ENCODE measurements at places on chromosomes 4 and X. TPM values are rescaled to one million over a fixed set of nuclear protein-coding genes. Genes with fewer than 3 reads are reported as not detected.

The HMGB2 gene
- 752 TPM for total RNA-seq

The BGN gene
- total RNA-seq = not detected

The TLR2 gene
- 1.5 TPM for total RNA-seq

The MAGEA12 gene
- not detected for total RNA-seq

The RBM46 gene
- not detected for total RNA-seq

DNA sequence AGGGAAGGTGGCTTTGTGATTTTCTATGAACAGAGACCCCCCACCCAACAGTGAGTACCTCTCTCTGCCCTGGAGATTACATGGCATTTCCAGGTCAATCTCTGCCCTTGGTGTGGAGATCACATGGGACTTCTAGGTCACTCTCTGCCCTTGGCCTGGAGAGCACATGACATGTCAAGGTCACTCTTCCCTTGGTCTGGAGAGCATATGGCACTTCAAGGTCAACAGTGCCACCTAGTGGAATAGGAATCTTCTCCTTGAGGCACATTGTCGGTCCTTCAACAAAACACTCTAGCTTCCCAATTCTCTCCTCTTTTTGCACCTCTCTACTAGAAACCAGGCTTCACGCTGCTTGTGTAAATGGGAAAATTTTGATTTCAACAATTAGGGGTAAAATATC, 66.2 kb upstream of the TACR3 start:
- no peaks in the 10 kb centered on the region for H3K27me3 ChIP-seq
- no peak overlapping the region for H3K4me3 ChIP-seq
- no peak overlapping the region for H3K27ac ChIP-seq
- DNase-seq = no peak
- H3K4me1 ChIP-seq = no peaks in the 10 kb centered on the region

DNA sequence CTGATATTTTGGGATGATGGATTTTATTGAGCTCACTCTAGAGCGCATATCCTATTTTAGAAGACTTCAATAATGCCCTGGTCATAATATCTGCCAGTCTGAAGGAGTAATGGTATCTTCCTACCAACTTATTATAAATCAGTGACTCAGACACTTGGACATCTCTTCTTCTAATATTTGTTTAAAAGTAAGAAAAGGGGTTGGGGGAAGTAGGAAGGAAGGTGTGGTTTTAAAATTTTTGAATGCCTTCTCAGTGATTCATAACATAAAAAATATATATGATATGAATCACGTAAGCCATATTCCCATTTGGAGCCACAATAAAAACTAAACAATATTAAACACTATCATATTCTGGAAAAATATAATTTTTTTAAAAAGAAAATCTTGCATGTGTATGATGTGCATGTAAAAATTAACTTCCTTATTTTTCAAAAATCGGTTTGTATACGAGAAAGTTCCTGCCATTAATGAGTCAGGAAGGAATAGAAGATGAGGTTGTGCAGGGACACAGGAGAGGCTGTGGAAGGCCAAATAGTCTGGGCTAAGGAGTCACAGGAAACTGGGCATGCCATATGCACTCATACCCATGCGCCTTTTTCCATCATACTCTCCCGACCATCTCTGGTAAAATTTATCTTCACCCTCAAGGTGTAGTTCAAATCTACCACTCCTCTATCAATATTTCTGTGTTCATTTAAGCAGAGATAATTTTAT, 286.5 kb downstream of the EPHA5 start:
- no peak for DNase-seq
- no peaks in the 10 kb centered on the region for H3K36me3 ChIP-seq
- no peak overlapping the region for H3K4me3 ChIP-seq
- H3K27ac ChIP-seq = no peak overlapping the region

- H3K4me1 ChIP-seq = no peaks in the 10 kb centered on the region
- no peak for DNase-seq
- H3K27me3 ChIP-seq = peaks cover 8% of the 10 kb centered on the region
- no peaks in the 10 kb centered on the region for H3K36me3 ChIP-seq
- no peak overlapping the region for H3K4me3 ChIP-seq
These were observed 29.1 kb downstream of the PHOX2B start for GRCh38 chr4:41719417-41719816.

DNA sequence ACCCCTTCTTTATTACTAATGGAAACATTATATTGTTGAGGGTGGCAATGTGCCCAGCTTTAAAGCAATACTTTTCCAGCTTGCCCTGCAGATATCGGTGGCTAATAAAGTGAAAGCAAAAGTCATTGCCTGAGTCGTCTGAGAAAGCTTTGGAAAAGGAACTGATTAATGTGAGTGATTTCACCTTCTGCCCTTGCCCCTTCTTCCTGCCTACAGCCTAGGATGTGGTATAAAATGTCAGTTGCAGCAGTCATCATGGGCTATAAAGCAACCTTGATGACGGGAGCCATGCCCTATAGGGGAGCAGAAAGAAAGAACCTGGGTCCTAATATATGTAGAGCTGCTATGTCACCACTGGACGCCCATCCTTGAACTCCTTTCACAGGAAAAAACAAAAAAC, 132.4 kb upstream of the USP9X start:
- H3K27ac ChIP-seq = no peak overlapping the region
- peaks cover 4% of the 10 kb centered on the region for H3K36me3 ChIP-seq
- DNase-seq = peak; percentile 33
- peak overlapping the region; percentile 29 for H3K4me3 ChIP-seq
- no peaks in the 10 kb centered on the region for H3K27me3 ChIP-seq

DNA sequence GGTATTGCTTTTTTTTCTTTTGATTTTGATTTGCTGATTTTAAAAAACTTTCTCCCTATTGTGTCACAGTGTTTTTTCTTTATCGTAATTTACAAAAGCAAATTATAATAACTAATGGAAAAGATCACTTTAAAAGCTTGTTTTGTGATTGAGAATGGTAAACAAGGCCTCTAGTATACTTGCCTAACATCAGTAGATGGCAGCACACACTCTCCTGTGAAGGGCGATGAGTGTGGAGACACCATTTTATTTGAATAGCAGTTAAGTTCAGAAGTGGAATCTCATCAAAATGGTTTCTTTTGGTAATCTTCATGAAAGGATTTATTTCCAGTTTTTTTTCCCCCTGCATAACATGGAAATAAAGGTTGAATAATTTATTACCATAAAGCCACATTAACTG, 72.3 kb downstream of the PAK3 start:
- no peak overlapping the region for H3K4me3 ChIP-seq
- no peaks in the 10 kb centered on the region for H3K36me3 ChIP-seq
- peak; percentile 16 for DNase-seq

GRCh38 chrX:23952984-23953907, 45.4 kb downstream of the CXorf58 start:
- DNase-seq = peak; percentile 70
- no peaks in the 10 kb centered on the region for H3K27me3 ChIP-seq

- H3K27ac ChIP-seq = no peak overlapping the region
- no peaks in the 10 kb centered on the region for H3K36me3 ChIP-seq
- no peak for DNase-seq
- H3K27me3 ChIP-seq = no peaks in the 10 kb centered on the region
- H3K4me1 ChIP-seq = no peaks in the 10 kb centered on the region
- H3K4me3 ChIP-seq = no peak overlapping the region
These were observed 452.9 kb downstream of the IL1RAPL1 start for GRCh38 chrX:29040160-29040559.

DNA sequence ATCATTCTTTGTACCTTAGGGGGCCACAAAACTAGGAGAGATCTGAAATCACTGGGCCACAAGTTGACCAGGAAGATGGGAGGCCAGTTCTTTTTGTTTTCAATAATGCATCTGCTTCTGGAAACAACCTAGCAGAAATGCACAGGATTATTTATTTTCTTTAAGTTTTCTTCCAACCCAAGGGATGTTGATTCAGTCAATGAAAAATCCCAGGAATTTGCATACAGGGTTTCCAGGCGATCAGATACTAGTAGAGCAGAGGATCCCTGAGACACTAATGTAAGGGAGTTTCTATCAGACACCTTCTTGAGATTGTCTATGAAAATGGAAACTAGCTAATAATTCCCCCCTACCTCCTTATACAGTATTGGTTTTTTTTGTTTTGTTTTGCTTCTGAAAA, 7.4 kb downstream of the ATOH1 start:
- peaks cover 55% of the 10 kb centered on the region for H3K27me3 ChIP-seq
- no peaks in the 10 kb centered on the region for H3K4me1 ChIP-seq
- no peak for DNase-seq
- no peaks in the 10 kb centered on the region for H3K36me3 ChIP-seq
- no peak overlapping the region for H3K27ac ChIP-seq

GRCh38 chr4:105181259-105181658, 34.6 kb downstream of the TET2 start:
- H3K4me1 ChIP-seq = peaks cover 60% of the 10 kb centered on the region
- no peak overlapping the region for H3K27ac ChIP-seq
- peaks cover 17% of the 10 kb centered on the region for H3K36me3 ChIP-seq
- no peaks in the 10 kb centered on the region for H3K27me3 ChIP-seq
- no peak for DNase-seq

DNA sequence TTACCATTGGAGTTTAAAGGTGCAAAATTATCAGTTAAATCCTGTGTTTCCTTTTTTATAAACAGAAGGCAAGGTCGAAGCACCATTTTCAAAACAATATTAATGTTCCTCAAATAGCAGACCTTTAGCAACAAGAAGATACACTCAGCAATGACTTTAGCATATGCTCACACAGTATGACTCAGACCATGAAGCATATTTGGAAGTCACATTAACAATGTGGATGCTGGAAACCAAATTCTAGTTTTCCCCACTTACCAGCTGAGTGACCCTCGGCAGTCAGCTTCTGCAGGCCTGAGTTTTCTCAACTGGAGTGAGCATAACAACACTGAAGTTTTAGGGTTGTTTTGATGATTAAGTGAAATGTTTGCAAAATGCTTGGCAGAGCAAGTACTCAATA, 130.5 kb downstream of the ANK2 start:
- H3K27ac ChIP-seq = no peak overlapping the region
- peaks cover 2% of the 10 kb centered on the region for H3K27me3 ChIP-seq
- DNase-seq = no peak
- H3K4me3 ChIP-seq = no peak overlapping the region
- no peaks in the 10 kb centered on the region for H3K4me1 ChIP-seq
- no peaks in the 10 kb centered on the region for H3K36me3 ChIP-seq

GRCh38 chr4:47462799-47463234, 685 bp downstream of the COMMD8 start:
- no peak for DNase-seq
- H3K36me3 ChIP-seq = peaks cover 7% of the 10 kb centered on the region
- H3K27me3 ChIP-seq = no peaks in the 10 kb centered on the region

DNA sequence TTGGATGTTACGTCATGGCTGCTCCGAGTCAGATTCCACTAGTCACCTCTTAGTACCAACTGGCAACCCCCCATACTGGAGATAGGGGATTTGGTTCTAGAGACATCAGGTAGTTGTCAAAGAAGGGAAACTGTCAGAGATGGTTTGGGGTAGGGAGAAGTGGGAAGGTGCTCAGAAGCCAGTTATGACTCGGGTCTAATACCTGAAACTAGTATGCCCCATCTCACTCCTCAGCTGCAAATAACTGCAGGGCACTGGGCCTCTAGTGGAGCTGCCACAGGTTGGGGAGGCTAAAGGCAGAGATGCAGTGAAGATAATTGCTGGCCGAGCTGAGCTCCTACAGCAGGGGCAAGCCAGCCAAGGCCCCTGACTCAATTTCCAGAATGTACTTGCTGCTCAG, 30.0 kb downstream of the OTUD6A start:
- DNase-seq = no peak
- H3K36me3 ChIP-seq = no peaks in the 10 kb centered on the region
- no peaks in the 10 kb centered on the region for H3K27me3 ChIP-seq
- no peak overlapping the region for H3K27ac ChIP-seq
